ENCODE measurements at places on chromosomes 7 and 10. TPM values are rescaled to one million over a fixed set of nuclear protein-coding genes. Genes with fewer than 3 reads are reported as not detected.

DNA sequence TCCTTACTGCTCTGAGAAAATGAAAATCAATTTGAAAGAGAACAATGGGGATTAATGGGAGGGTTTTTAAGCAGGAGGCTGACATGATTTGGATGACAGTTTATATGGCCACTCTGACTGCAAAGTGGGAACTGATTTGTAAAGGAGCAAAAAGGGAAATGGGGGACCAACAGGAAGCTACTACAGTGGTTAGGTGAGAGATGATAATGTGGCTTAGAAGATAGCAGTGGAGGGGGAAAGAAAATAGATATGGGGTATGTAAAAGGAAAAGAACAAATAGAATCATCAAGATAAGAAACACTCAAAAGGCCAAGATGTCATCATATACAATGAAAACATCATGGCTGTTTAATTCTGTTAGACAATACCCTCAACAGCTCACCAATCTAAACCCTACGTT is 177.5 kb downstream of the ANK3 start:
- no peak overlapping the region for H3K4me3 ChIP-seq
- H3K27ac ChIP-seq: no peak overlapping the region
- H3K27me3 ChIP-seq: no peaks in the 10 kb centered on the region
- DNase-seq: no peak

Gene COL26A1
- not detected for total RNA-seq

DNA sequence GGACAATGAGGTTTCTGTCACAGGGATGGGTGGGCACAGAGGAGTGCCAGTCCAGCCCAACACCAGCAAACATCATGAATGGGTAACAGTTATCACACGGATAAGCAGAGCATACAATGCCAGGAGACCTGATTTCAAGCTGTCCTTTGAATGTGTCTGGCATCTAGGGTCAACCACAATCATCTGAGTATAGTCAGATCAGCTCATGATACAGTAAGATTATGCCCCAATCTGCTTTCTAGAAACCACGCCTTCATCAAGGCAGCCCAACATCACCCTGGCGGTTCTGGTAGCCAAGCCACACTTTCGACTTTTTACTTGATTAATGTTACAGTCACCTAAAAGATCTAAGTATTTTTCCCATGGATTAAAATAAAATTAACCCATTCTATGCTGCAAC is 10.5 kb downstream of the FAM171A1 start:
- H3K4me3 ChIP-seq: no peak overlapping the region
- DNase-seq: no peak
- H3K27me3 ChIP-seq: peaks cover 14% of the 10 kb centered on the region
- no peaks in the 10 kb centered on the region for H3K36me3 ChIP-seq
- no peak overlapping the region for H3K27ac ChIP-seq
- peaks cover 5% of the 10 kb centered on the region for H3K4me1 ChIP-seq

DNA sequence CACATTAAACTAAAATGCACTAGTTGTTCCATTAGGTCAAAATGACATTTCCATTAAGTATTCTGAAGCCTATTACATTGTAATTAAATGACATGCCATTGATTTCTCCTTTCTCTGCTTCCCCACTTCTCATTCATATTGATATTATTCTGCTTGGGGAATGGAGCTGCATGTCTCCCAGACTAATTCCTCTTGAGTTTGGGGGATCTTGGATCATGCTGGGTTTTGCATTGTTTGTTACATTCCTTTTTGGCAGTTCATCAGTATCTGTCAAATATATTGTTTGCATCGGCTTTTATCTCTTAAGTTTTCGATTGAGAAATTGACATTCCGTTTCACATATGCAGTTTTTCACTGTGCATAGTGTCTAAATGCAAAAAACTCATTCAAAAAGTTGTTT is 65.1 kb upstream of the CYP26C1 start:
- H3K4me1 ChIP-seq: peaks cover 13% of the 10 kb centered on the region
- no peaks in the 10 kb centered on the region for H3K27me3 ChIP-seq
- H3K27ac ChIP-seq: no peak overlapping the region
- no peak overlapping the region for H3K4me3 ChIP-seq
- no peaks in the 10 kb centered on the region for H3K36me3 ChIP-seq
- DNase-seq: no peak

DNA sequence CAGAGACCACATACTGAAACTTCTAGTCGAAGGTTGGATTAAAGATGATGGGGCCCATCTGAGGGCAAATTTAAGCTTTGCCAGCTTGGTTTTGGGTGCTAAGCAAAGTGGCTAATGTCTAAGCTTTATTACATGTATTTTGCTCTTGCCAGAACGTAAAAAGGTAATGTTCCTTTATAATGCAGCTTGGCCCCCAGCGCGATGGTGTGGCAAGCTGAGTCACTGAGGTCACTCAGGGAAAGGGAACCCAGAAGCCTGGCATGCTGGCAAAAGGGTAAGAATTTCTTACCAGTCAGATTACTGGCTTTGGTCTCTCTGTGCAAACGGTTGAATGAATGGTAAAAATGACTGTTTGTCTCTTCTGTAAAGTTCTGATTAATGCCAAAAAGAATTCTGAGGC is 158.3 kb upstream of the KCND2 start:
- DNase-seq: no peak
- no peak overlapping the region for H3K27ac ChIP-seq
- H3K4me1 ChIP-seq: no peaks in the 10 kb centered on the region
- H3K36me3 ChIP-seq: no peaks in the 10 kb centered on the region

GRCh38 chr10:17033529-17034260 is 95.9 kb downstream of the CUBN start:
- no peaks in the 10 kb centered on the region for H3K27me3 ChIP-seq
- peaks cover 44% of the 10 kb centered on the region for H3K4me1 ChIP-seq
- peaks cover 11% of the 10 kb centered on the region for H3K36me3 ChIP-seq
- no peak overlapping the region for H3K27ac ChIP-seq

GRCh38 chr7:78912781-78913180 is 540.7 kb downstream of the MAGI2 start:
- no peaks in the 10 kb centered on the region for H3K27me3 ChIP-seq
- no peaks in the 10 kb centered on the region for H3K36me3 ChIP-seq
- no peak overlapping the region for H3K27ac ChIP-seq
- no peak overlapping the region for H3K4me3 ChIP-seq

GRCh38 chr10:48330269-48330668 is 23.8 kb downstream of the MAPK8 start:
- H3K27ac ChIP-seq: no peak overlapping the region
- peaks cover 34% of the 10 kb centered on the region for H3K36me3 ChIP-seq
- DNase-seq: no peak
- H3K4me1 ChIP-seq: peaks cover 20% of the 10 kb centered on the region
- H3K4me3 ChIP-seq: no peak overlapping the region

DNA sequence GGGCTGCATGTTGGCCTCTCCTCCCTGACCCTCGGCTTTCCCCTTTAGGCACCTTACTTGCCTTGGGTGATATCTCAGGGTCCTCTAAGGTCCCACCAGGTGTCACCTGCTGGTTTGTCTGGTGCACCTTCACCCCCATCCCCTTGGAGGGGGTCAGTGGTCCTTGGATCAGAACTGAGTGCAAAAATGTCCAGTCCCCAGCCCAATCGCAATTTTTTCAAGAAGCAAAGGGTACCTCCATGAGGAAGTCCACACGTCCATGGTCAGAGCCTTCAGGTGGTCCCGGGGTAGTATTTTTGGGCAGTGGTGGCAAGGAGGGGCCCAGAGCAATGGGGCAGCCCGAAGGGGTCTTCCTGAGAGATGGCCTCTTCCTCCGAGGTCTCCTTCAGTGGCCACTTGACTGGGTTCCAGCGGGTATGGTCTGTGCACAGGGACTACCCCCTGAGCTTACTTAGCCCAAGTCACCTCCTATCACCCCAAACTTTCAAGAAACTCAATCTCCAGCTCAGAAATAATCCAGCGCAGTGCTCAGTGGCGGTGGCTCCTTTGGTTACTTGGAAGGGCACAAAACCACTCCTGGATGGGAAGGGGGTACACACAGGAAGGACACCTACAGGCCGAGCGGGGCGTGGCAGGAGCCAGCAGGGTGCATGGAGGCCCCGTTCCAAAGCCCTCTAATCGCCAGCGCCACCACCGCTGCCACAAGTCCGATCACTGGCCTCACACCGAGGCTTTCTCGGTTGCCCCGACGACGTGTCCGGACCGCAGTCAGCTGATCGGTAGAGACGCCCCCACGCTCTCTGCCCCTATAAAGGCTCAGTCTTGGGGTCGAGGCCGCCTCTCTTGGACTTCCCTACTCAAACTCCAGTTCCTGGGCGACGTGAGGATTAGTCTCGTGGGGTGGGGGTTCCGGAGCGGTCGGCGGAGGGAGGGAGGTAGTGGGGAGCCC is 4.5 kb downstream of the SAP25 start:
- DNase-seq: peak; percentile 54
- no peaks in the 10 kb centered on the region for H3K27me3 ChIP-seq
- H3K36me3 ChIP-seq: peaks cover 9% of the 10 kb centered on the region
- peaks cover 45% of the 10 kb centered on the region for H3K4me1 ChIP-seq
- peak overlapping the region; percentile 21 for H3K4me3 ChIP-seq

- peaks cover 11% of the 10 kb centered on the region for H3K4me1 ChIP-seq
- DNase-seq: no peak
- H3K4me3 ChIP-seq: no peak overlapping the region
- H3K36me3 ChIP-seq: no peaks in the 10 kb centered on the region
- H3K27me3 ChIP-seq: no peaks in the 10 kb centered on the region
Observed at GRCh38 chr7:538764-539685, 19.4 kb upstream of the PDGFA start.

DNA sequence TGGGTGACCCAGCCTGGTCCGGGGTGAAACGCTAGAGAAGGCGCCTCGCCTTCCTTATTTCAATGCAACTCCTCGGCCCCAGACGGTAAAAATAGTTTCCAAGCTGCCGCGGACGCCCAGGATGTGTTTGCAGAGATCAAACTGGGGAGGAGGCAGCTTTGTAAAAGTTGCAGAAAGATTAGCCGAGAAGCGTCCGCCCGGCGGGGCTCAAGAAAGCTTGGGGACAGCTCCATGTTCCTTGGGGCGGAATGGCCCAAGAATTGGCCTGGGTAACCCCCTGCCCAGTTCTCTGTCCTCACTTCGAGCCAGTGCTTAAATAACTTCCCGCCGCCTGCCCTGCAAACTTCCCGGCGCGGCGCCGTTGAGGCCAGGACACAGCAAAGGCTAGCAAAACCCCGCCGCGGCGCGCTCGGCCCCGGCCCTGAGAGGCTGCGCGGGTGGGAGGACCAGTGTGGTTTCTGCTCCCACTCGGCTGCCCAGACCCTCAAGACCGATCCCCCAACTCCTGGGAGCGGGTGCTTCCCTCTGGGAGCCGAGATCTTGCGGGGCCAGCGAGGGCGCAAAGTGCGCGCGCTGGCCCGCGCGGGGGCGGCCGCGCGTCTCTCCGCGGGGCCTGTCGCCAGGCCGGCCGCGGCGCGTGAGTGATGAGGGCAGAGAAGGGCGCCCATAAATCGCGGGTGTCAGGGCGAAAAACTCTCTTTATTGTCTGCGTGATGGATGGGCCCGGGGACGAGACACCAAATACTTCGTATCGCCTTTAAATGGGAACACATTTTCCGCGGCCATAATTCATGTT is 6.3 kb upstream of the ZNF503 start:
- no peak overlapping the region for H3K27ac ChIP-seq
- no peak for DNase-seq
- peaks cover 78% of the 10 kb centered on the region for H3K27me3 ChIP-seq
- H3K4me3 ChIP-seq: peak overlapping the region; percentile 15

Gene RBM28
- 30.7 TPM for total RNA-seq

Gene UPK3B
- 1.7 TPM for total RNA-seq

GRCh38 chr7:130946114-130946513 is 212.1 kb upstream of the KLF14 start:
- peaks cover 67% of the 10 kb centered on the region for H3K36me3 ChIP-seq
- H3K27ac ChIP-seq: peak overlapping the region; percentile 78
- no peaks in the 10 kb centered on the region for H3K27me3 ChIP-seq
- peaks cover 71% of the 10 kb centered on the region for H3K4me1 ChIP-seq
- no peak for DNase-seq
- H3K4me3 ChIP-seq: peak overlapping the region; percentile 28

Gene HTR7
- 0.08 TPM for total RNA-seq

All from activated CD4-positive, alpha-beta memory T cell treated with anti-CD3 and anti-CD28 coated beads, Interleukin-2, amount 10 ng/mL, durations not matched to agents 7 days and 5 days (primary cell).